Liver (tissue), 10 donors: ENCODE measurements at places on chromosomes 11 and 22. TPM values are rescaled to one million over a fixed set of nuclear protein-coding genes. Genes with fewer than 3 reads are reported as not detected.

The TP53AIP1 gene
- total RNA-seq: 0.08 TPM

The NCF4 gene
- total RNA-seq: 14.3 TPM

The DBX1 gene
- total RNA-seq: not detected

The MMP12 gene
- total RNA-seq: not detected

DNA sequence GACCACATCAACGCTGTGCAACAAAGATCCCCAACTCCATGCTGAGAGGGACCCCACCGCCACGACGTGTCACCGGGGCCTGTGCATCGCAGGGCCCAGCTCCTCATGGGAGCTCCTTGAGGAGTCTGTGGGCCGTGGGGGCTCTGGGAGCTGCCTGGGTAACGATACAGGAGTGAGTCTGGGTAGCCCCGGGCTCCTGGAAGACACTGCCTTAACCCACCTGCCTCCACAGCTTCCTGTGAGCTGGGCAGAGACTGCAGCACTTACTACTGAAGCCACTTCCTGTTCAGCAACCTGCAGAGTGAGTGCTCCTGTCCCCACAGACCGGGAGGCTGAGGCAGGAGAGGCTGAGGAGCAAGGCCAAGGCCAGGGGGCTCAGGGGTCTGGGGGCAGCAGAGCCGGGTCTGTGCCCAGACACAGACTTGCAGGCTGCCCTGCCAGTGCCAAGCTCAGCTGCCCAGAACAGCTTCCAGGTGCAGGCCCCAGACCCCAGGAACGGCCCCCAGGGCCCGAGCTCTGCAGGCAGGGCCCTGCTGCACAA is 226.7 kb downstream of the BRD1 start:
- no peak overlapping the region for H3K27ac ChIP-seq
- DNase-seq: no peak
- no peaks in the 10 kb centered on the region for H3K27me3 ChIP-seq
- no peaks in the 10 kb centered on the region for H3K4me1 ChIP-seq
- no peak overlapping the region for H3K4me3 ChIP-seq

DNA sequence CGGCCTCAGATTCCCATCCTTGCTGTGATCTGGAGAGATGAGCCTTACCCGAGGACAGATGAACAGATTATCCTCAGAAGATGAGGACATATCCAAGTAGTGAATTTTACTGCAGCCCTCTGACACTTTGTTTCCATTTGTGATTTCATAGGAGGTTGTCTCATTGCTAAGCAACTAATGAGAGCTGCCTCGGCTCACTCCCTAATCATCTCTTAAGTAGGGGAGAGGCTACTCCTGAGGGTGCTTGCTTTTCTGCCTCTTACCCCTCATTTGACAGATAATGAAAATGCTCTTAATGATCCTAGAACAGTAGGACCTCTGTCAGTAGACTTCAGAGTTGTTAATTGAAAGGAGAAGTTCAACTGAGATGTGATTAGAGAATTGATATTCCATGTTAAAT is 150.9 kb downstream of the TBC1D22A start:
- H3K27ac ChIP-seq: no peak overlapping the region
- no peaks in the 10 kb centered on the region for H3K4me1 ChIP-seq
- no peak for DNase-seq
- no peak overlapping the region for H3K4me3 ChIP-seq
- H3K27me3 ChIP-seq: no peaks in the 10 kb centered on the region
- no peaks in the 10 kb centered on the region for H3K36me3 ChIP-seq

GRCh38 chr11:121207485-121208115 is 85.0 kb upstream of the SC5D start:
- DNase-seq: no peak
- H3K4me1 ChIP-seq: no peaks in the 10 kb centered on the region
- no peak overlapping the region for H3K4me3 ChIP-seq
- no peaks in the 10 kb centered on the region for H3K36me3 ChIP-seq

DNA sequence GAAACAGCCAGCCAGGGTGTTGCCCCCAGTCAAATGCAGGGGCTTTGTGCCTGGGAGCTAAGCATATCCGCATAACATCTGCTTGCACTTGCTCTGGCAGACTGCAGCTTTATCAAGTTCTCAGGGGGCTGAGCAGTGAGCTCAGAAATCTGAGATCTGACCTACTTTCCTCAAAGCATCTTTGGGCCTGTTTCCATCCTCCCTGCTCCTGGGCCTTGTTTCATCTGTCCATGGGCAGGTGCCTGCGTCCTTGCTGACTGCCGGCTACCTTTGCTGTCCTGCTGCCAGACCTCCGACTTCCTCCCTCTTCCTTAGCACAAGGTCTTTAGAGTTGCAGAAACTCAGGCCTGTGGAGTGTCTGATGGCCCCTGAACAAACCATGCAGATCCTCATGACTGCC is 131.2 kb upstream of the B3GAT1 start:
- H3K27ac ChIP-seq: no peak overlapping the region
- no peaks in the 10 kb centered on the region for H3K27me3 ChIP-seq
- H3K36me3 ChIP-seq: no peaks in the 10 kb centered on the region
- H3K4me1 ChIP-seq: no peaks in the 10 kb centered on the region
- no peak for DNase-seq
- H3K4me3 ChIP-seq: no peak overlapping the region

DNA sequence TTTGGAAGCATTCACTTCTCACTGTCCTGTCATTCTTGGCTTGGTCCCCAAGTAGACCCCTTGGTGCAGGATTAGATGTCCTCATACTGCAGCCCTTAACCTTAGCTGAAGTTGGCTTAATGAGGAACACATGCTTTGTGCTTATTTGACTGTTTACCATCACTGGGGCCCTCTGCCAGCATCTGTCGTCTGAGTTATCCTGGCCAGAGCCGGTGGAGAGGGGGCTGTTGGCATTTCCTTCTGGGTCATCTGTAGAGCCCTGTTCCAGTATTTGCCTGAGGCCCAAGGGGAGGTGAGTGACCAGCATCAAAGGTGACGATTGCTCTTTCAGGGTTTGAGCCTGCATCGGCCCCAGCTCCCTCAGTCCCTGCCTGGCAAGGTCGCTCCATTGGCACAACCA is 126.4 kb upstream of the RASSF10 start:
- no peak overlapping the region for H3K4me3 ChIP-seq
- H3K27me3 ChIP-seq: no peaks in the 10 kb centered on the region
- DNase-seq: no peak
- H3K27ac ChIP-seq: no peak overlapping the region

DNA sequence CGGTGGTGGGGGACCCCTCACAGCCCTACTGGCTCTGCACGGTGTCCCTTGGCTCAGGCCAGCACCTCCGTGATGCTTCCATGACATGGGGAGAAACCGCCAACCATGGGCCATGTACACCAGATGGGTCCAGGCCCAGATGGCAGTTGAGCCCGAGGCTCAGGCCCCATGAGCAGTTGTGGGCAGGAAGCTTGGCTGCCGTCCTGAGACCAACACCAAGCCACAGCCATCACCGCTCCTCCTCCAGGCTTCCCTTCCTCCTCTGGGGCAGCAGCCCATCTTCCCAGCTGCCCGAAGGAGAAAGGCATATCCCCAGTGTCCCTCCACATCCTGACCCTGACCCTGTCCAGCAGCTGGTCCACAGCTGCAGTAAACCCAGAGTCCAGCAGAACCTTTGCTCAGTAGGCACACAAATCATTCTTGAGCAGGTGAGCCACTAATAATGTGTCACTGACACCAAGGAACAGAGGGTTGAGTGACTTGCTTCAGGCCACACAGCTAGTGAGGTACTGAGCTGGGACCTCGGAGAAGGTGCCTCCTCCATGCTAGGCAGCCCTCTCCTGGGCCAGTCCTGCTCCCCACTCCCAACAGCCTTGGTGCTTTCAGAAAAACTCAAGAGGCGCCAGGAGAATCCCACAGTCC is 204.9 kb downstream of the CTTN start:
- no peak overlapping the region for H3K27ac ChIP-seq
- H3K4me3 ChIP-seq: no peak overlapping the region
- H3K27me3 ChIP-seq: no peaks in the 10 kb centered on the region
- H3K36me3 ChIP-seq: no peaks in the 10 kb centered on the region

DNA sequence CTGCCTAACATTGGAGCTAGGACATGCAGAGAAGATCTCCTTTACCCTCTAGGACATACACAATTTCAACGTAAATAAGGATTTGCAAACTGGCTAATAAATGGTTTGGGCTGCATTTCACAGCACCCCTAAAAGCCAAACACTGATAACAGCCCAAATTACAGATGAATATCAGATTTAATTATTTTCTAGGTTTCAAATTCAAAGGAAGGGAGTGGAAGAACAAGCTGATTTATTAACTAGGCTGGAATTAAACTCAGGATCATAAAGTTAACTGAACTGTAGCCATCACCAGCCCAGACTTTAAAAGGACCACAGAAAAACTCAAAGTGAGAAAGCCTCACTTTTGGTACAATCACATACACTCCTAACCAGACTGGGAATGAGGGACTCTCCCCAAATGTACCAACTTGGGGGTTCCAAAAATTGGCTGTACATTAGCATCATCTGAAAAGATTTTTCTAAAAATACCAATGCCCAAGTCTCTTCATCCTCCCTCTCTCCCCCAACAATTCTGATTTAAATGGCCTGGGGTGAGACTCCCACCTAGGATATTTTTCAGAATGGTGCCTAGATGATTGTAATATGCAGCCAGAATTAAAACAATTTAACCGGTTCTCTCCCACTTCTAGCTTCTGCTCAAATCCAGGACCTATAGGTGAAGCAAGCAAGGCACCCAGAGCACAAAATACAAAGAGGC is 43.5 kb downstream of the SYTL2 start:
- no peak overlapping the region for H3K4me3 ChIP-seq
- DNase-seq: no peak
- H3K27me3 ChIP-seq: no peaks in the 10 kb centered on the region
- H3K36me3 ChIP-seq: no peaks in the 10 kb centered on the region
- H3K4me1 ChIP-seq: no peaks in the 10 kb centered on the region

- no peaks in the 10 kb centered on the region for H3K4me1 ChIP-seq
- no peak overlapping the region for H3K4me3 ChIP-seq
- no peak for DNase-seq
- no peaks in the 10 kb centered on the region for H3K36me3 ChIP-seq
- no peak overlapping the region for H3K27ac ChIP-seq
Measured at GRCh38 chr11:2262301-2263070, 7.9 kb downstream of the ASCL2 start.

DNA sequence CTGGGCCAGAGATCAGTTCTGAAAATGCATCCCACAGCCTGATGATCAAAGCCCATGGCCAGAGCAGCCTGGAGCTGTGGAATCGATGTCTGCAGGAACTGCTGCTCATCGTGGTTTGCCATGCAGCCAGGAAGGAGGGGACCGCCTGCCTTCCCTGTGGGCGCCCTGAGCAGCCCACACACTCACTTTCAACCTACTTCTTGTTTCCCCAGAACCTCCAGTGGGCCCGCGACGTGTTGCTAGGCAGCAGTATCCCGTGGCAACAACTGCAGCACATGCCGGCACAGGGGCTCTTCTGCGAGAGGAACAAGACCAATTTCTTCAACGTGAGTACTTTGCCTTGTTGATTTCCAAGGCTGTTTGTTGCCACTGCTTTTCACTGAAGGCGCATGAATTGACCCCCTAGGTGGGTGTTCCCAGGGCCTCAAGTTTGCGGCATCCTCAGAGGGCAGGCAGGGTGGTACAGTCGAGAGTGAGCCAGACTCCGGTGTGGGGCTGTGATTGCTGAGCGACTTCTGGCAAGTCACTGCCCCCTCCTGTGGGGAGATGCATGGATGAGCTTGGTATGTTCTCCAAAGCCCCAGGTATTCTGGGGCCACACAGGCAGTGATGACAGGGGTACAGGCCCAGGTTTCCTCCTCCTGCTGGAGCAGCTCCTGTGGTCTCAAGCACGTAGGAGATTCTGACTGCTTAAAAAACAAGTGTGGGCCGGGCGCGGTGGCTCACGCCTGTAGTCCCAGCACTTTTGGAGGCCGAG is 47.0 kb upstream of the SUSD2 start:
- H3K27me3 ChIP-seq: no peaks in the 10 kb centered on the region
- H3K4me3 ChIP-seq: no peak overlapping the region
- H3K36me3 ChIP-seq: peaks cover 6% of the 10 kb centered on the region
- no peak overlapping the region for H3K27ac ChIP-seq

DNA sequence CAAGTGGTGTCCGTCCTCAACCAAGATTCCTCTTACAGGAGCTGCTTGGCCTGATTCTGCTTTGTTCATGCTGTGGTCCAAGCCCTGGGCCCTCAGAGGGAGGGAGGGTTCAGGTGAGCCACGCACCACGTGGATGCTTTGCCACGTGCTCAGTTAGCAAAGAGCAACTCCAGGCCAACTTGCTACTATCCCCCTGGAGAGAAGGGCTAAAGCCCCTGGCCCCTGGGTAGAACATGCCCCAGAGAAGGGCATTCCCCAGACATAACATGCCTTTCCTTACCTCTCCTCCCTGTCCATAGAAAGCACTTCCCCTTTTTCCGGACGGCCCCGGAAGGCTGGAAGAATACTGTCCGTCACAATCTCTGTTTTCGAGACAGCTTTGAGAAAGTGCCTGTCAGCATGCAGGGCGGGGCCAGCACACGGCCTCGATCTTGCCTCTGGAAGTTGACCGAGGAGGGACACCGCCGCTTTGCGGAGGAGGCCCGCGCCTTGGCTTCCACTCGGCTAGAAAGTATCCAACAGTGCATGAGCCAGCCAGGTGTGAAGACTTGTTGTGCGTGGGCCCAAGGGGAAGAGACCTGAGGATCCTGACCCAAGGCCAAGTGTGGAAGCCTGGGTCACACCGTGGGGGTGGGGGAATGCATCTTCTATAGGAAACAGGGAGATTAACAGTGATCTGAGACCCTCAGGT is 8.8 kb downstream of the FOXR1 start:
- DNase-seq: no peak
- H3K36me3 ChIP-seq: no peaks in the 10 kb centered on the region
- H3K4me3 ChIP-seq: no peak overlapping the region
- H3K4me1 ChIP-seq: no peaks in the 10 kb centered on the region
- no peaks in the 10 kb centered on the region for H3K27me3 ChIP-seq
